Activated CD4-positive, alpha-beta memory T cell treated with anti-CD3 and anti-CD28 coated beads, Interleukin-2, amount 10 ng/mL, durations not matched to agents 7 days and 5 days (primary cell): ENCODE measurements at places on chromosomes 7 and 10. TPM values are rescaled to one million over a fixed set of nuclear protein-coding genes. Genes with fewer than 3 reads are reported as not detected.

Gene KLLN
- 0.95 TPM for total RNA-seq

GRCh38 chr7:105149827-105150226 is 135.8 kb downstream of the KMT2E start:
- no peaks in the 10 kb centered on the region for H3K27me3 ChIP-seq
- H3K36me3 ChIP-seq: peaks cover 3% of the 10 kb centered on the region
- no peak overlapping the region for H3K27ac ChIP-seq
- H3K4me3 ChIP-seq: no peak overlapping the region

DNA sequence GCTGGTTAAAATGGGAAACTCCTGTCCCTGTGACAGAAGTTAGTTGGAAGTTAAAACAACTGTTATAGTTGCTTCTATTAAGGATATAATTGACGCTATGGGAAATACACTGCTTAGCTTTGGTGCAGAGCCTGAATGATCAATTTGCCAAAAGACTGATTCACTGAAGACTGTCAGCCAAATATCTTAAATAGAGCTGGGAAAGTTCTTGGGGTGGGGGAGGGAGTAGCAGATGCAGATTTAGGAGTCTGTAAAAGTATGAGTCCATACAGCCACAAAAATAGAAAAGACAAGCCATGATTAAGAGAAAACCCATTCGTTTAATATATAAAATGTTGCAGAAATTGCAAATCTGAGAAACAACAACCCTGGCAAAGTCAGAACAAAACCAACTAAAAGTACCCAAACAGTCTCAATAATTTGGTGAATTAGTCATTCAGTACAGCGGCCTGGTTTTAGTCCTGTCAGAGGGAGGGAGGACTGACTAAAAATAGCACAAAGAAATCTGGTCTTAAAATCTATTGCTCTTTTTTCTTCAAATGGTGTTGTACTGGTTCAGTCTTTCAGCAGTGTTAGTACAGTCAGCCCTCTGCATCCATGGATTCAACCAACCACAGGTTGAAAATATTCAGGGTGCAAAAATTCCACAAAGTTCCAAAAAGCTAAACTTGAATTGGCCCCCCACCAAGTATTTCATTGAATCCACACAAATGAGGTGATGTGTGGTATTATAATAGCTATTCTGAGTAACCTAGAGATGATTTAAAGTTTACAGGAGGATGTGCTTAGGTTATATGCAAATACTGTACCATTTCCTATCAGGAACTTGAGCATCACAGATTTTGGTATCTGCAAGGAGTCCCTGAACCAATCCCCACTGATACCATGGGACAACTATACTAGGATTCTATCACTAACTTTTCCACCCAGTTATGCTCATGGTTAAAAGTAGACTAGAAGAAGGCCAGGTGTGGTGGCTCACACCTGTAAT is 30.0 kb downstream of the STK17A start:
- H3K36me3 ChIP-seq: peaks cover 65% of the 10 kb centered on the region
- no peak overlapping the region for H3K4me3 ChIP-seq
- H3K27ac ChIP-seq: peak overlapping the region; percentile 79
- H3K4me1 ChIP-seq: peaks cover 46% of the 10 kb centered on the region
- no peaks in the 10 kb centered on the region for H3K27me3 ChIP-seq

GRCh38 chr7:94649450-94649849 is 6.5 kb downstream of the SGCE start:
- no peak overlapping the region for H3K4me3 ChIP-seq
- no peaks in the 10 kb centered on the region for H3K4me1 ChIP-seq
- H3K27me3 ChIP-seq: peaks cover 42% of the 10 kb centered on the region

DNA sequence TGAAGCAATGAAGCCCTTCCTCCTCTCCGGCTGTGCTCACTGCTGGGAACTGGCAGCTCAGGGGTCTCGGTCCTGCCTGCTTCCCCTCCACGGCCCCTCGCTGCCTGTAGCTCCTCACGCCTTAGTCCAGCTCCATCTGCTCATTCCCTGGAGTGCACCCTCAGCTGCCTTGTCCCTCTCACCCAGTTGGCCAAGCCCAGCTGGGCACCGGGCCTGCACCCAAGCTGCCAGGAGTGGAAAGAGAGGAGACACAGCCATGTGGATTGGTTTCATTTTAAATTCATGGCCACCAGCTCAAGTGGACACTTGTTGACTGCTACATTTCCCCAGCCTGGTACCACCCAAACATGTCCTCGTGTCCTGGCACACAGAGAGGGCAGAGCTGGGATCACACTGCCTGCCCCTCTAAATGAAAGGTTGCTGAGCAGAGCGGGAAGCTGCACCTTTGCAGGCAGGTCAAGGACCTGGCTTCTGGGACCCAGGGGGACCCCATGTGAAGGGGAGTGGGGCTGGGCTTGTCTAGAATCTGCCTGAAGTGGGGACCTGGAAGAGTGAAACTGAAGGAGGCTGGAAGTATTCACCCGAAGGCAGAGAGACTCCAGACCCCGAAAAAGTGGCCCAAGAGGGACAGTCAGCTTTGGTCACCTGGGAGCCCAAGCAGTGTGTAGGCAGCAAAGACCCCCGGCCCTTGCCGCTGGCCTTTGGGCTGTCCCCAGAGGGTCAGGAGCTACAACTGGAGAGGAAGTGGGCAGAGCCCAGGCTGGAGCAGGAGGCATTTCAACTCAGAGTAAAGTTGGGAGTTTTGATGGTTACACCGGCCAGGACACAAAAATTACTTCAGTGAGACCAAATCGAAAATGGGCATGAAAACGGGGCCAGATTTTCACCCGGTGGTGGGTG is 15.0 kb upstream of the BNIP3 start:
- DNase-seq: no peak
- H3K4me1 ChIP-seq: peaks cover 2% of the 10 kb centered on the region
- no peak overlapping the region for H3K4me3 ChIP-seq

DNA sequence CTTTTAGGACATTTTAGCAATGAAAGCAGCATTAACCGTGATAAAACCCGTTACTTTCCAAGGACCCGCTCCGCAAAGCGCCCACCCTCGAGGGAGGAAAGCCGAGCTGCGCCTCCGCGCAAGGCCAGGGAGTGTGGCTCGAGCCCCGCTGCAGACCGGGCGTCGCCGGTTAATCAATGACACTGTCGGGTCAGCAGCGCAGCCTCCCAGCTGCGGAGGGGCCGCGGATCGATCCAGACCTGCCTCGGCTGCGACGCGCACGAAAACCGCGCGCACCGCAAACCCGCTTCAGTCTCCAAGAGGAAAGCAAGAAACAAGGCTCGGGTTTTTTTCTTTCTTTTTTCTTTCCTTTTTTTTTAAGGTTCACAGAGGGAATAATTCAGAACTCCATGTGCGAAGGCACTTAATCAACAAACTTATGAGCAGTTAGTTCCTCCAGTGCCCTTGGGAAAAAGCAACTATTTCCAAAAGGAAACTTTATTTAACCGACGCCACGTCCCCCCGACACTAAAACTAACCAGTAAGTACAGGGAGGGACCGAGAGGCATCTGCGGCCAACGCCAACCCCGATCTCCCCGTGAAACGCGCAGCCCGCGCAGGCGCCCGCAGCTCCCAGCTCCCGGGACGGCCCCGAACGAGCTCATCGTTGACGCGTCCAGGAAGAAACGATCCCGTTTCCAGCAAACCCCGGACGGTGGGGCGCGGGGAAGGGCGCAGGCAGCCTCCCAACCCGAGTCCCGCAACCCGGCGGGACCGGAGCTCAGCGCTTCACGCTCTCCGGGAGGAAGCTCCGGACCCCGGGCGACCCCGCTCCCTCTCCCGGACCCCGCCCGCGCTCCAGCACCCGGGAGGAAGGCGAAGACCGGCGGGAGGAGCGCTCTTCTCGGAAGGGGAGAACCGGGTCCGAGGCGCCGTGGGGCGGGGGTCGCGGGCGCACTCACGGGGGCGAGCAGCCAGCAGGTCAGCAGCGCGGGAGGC is 598 bp downstream of the VIPR2 start:
- peaks cover 6% of the 10 kb centered on the region for H3K4me1 ChIP-seq
- no peaks in the 10 kb centered on the region for H3K36me3 ChIP-seq
- H3K27ac ChIP-seq: no peak overlapping the region

GRCh38 chr10:86952106-86952505 is 5.3 kb downstream of the MMRN2 start:
- DNase-seq: no peak
- H3K4me1 ChIP-seq: peaks cover 21% of the 10 kb centered on the region
- H3K36me3 ChIP-seq: peaks cover 7% of the 10 kb centered on the region
- no peak overlapping the region for H3K27ac ChIP-seq

- H3K36me3 ChIP-seq: peaks cover 89% of the 10 kb centered on the region
- no peak overlapping the region for H3K4me3 ChIP-seq
- peak; percentile 26 for DNase-seq
- peak overlapping the region; percentile 83 for H3K27ac ChIP-seq
- peaks cover 64% of the 10 kb centered on the region for H3K4me1 ChIP-seq
- no peaks in the 10 kb centered on the region for H3K27me3 ChIP-seq
Observed at GRCh38 chr7:37311355-37311754, 137.3 kb downstream of the ELMO1 start.
